ENCODE measurements at places on chromosomes 3 and 15. TPM values are rescaled to one million over a fixed set of nuclear protein-coding genes. Genes with fewer than 3 reads are reported as not detected.

Gene CLDN16
- total RNA-seq = not detected

Gene PAQR9
- not detected for total RNA-seq

DNA sequence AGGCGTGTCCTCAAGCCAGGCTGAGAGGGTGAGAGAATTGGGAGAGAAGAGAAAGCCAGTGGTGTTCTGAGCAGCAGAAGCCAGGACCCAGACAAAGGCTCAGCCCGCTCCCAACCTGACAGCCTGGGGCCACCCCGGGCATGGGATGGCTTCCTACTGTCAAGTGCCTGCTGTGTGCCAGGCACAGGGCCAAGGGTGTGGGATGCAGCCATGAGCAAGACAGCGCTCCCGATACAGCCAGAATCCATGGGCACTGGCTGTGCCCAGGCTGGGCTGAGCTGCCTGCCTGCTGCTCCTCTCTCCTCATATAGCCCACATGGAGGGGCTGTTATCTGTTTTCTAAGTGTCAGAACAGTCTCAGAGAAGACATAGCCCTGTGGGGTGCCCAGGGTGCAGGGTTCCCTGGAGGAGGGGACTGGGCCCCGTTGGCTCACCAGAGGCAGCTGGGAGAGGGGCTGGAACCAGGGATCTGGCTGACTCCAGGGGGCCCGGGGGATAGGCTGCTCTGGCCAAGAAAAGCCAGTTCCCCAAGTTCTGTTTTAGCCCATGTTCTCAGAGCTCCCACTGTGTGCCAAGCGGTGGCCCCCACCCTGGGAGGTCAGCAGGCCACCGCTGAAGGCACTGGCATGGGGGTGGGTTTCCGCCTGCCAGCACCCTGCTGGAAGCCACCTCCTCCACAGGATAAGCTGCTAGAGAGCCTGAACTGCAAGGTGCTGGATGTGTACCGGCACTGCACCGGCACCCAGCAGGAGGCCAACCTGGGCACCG is 39.0 kb downstream of the CFAP100 start:
- no peak overlapping the region for H3K4me3 ChIP-seq
- H3K27ac ChIP-seq = no peak overlapping the region
- H3K36me3 ChIP-seq = no peaks in the 10 kb centered on the region

DNA sequence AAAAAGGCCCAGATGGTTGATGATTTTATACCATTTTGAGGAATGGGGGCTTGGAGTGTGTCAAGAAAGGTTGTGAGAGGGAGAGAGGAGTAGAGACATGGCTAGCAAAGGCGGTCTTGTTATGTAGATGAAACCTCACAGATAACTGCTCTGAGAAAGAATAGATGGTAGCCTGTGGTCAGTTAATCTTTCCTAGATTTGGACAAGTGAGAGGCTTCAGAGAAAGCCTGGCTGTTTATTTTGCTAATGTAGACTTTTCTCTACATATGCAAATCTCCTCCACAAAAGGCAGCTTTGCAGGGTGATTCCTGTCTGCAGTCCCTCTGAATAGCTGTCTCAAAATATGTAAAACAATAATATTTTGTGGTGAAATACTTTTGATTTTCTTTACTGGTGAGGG is 177.3 kb downstream of the OTOL1 start:
- DNase-seq = no peak
- no peak overlapping the region for H3K4me3 ChIP-seq
- no peaks in the 10 kb centered on the region for H3K36me3 ChIP-seq
- H3K27ac ChIP-seq = no peak overlapping the region
- H3K27me3 ChIP-seq = no peaks in the 10 kb centered on the region

DNA sequence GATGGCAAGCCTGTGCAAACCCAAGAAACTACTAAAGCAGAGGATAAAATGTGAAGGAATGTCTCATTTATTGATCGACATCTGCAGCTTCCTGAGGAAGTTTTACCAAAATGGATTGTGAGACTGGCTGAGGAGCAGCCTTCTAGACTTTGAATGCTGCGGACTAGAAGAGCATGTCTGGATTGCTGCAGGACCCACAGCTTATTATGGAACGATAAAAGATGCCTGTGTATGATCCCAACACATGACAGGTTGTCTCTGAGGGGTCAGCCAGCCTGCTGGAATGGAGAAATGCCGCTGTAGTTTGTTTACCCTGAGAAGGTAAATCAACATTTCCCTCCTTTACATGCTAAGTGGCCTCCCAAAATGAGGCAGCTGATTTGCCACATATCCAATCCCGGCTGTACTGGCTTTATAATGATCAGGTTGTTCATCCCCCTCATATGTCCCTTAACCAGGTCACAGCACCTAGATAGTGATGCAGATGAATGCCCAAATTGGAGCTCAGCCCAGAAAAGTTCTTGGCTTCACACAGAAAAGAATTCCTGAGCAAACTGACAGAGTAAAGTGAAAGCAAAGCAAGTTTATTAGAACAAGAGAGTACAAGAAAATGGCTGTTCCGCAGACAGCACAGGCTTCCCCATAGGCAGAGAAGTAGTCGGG is 63.9 kb downstream of the IL12A start:
- DNase-seq = no peak
- H3K4me1 ChIP-seq = no peaks in the 10 kb centered on the region
- no peak overlapping the region for H3K27ac ChIP-seq
- H3K27me3 ChIP-seq = no peaks in the 10 kb centered on the region
- no peaks in the 10 kb centered on the region for H3K36me3 ChIP-seq
